NCI-H1092 (cell line): ENCODE measurements at places on chromosomes 11 and 22.
A peak's percentile ranks its signal among the peaks of the same experiment; 100 is the strongest.

DNA sequence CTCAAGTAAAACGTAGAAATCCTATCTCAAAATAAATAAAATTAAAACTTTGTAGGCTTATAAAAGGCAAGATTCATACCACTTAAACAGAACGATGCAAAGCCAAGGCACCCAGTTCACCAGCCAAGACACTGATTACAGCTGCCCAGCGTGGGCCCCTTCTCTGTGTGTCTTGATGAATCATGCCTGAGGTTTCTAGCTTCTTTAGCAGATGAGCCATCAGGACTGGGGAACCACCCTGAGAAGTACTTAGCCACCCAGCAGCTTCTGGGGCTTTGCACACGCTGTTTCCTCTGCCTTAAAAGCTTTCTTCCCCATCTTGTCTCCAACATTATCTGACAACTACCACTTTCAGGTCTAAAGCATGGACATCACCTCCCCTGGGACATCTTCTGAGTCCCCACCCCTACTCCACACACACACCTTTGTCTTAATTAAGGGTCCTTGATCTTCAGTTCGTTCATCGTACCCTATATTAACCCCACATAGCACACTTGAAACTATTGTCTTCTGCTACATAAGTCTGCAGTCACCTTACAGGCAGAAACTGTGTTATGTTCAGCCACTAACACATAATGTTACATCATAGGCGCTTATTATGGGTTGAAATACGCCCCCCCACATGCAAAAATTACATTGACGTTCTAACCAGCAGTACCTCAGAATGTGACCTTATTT is 8.7 kb upstream of the LAYN start:
- DNase-seq: no peak

GRCh38 chr11:116217006-116217405 is 555.8 kb downstream of the BUD13 start:
- DNase-seq: peak; percentile 55

DNA sequence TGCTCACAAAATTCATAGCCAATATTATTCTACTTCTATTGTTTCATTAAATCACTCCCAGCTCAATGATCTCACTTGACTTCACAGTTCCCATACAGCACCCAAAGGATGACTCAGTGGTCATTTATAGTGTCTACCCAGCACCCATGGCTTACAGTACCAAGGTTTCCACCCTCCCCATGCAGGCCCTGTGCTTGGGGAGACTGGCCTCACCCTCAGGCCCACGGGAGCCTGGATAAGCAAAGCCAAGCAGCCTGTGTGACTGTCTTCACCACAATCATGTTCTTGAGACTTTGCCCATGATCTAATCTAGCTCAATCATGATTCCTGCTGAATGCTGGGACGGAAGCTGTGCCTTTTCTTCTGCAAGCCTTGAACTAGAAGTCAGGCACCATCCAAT is 97.6 kb downstream of the SLC36A4 start:
- DNase-seq: no peak

- no peak for DNase-seq
Measured at GRCh38 chr11:20155683-20156279, 4.5 kb downstream of the DBX1 start.

GRCh38 chr11:102831489-102832440 is 11.6 kb downstream of the MMP3 start:
- DNase-seq: no peak

DNA sequence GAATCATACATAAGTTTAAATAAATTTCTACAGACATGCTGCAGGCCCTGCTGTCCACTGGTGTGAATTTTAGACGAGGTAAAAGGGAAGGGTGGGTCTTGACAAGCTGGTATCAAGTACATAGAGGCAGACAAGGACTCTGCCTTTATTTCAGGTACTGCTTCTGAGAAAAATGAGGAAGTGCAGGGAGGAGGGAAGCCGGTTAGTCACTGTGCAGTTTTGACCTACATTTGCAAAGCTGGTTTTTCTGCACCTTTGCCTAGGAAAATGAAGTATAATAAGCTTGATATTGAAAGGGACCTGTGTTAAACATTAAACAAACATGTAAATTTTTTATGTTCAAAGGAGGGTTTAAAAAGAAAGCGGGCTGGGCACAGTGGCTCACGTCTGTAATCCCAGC is 24.6 kb downstream of the TMEM45B start:
- no peak for DNase-seq

DNA sequence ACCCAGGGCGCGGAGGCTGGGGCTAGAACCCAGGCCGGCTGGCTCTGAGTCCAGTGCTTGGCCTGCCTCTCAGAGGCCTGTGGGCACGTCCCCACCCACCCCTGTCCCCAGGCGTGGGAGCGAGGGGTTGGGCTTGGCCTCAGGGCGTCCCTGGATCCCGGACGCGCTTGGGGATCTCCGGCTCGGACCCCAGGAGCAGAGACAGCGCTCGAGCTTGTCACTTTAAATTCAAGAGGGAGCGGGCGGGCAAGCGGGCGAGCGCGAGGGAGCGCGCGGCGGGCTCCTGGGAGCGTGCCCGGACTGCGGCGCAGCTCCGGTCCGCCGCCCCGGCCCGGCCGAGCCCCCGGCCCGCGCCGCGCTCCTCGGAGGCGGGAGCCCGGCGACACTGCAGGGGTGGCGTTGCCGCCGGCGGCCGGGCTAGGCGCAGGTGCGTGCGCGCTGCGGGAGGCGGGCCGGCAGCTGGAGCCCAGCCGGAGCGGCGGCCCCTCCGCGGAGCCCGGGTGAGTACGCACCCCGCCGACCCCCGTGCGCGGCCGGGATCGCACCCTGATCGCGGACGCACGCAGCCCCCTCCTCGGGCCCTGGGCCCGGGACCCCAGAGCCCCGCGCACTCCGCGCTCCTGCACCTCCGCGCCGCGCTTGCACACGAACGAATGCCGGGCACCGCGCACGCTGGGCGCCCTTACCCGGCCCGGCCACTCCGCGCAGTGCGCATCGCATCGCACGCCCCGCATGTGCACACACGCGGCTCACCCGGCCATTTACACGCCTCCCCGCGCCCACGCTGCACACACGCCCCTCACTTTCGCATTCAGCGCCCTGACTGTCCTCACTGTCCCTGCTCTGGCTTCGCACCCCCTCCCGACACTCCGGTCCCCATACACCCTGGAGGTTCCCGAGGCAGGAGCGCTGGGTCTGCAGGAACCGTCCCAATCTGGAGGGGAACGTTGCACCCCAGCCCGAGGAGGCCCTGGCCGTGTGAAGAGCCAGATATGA is at the start of gene SYT12:
SYT12 (plus strand) TSS at position 174 of the 996 bp plus-strand sequence. CDS start 7,011 bp downstream, outside the sequence.
- no peak for DNase-seq

GRCh38 chr11:122264121-122264520 is 148.1 kb upstream of the BLID start:
- DNase-seq: no peak

GRCh38 chr11:68146704-68147474 is 25.7 kb upstream of the CHKA start:
- DNase-seq: peak; percentile 90

GRCh38 chr22:45722006-45722405 is 50.4 kb downstream of the ATXN10 start:
- DNase-seq: no peak

DNA sequence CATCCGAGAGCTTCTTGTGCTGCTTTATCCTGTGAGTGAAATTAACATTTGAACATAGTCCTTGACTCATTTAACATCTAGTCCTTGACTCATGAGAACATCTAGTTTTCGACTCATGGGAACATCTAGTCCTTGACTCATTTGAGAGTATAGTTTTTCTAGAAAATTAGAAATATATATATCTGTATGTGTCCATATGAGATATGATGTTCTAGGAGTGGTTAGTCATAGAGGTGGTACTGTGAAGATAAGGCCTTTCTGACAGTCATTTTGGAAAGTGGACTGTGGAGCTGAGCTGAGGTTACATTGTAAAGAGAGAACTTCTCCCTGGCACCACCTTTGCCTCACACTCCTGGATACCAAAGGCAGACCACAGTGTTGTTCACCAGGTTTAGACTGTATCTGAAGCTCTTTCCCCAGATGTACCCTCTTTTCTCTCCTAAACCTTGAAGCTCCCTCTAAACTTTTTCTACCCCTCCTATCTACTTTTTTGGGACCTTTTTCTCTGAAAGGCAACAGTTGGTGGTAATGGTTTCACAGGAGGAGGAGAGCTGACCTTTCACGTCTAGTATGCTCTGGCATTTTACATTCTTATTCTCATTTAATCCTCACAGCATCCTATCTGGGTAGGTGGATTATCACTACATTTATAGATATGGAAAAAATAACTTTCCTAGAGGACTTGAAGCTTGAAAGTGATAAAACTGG is 67.2 kb downstream of the PPP2R1B start:
- DNase-seq: no peak

DNA sequence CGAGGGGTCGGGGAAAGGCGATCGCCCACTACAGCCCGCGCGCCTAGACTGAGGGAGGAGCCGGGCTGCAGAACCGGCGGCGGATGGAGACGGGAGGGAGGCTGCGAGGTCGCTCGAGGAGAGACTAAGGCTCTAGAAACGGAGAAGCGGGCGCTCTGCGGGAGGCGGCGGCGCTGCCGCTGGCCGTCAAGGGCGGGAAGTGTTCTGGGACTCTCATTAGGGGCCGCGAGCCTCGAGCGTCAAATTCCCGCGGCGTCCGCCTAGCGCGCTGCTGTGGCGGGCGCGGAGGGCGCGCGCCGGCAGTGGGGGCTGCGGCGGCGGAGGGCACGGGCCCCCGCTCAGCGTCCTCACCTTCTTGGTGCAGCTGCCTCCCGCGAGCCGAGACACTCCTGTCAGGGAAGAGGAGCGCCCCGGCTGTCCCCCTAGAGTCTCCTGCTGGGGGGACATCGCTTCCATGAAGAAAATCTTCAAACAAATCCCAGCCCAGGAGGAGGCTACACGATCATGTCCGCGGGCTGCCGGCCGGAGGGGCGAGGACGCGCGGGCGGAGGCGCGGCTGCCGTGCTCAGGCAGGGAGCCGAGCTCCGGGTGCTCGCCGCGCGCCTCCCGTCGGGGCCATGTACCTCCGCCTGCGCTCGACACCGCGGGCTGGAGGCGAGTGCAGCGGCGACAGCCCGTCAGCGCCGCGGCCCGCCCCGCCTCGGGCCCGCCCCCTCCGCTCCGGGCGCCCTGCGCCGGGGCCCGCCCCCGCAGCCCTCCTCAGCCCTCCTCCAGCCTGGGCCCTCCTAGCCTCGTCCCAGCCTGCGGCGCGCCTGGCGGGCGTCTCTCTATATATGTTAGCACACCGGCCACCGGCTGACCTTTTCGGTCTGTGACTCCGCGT is at the start of gene ARHGAP20:
ARHGAP20 (minus strand) TSS at position 662 of the 883 bp plus-strand sequence; CDS start at position 456, 206 bp downstream.
- peak; percentile 74 for DNase-seq

DNA sequence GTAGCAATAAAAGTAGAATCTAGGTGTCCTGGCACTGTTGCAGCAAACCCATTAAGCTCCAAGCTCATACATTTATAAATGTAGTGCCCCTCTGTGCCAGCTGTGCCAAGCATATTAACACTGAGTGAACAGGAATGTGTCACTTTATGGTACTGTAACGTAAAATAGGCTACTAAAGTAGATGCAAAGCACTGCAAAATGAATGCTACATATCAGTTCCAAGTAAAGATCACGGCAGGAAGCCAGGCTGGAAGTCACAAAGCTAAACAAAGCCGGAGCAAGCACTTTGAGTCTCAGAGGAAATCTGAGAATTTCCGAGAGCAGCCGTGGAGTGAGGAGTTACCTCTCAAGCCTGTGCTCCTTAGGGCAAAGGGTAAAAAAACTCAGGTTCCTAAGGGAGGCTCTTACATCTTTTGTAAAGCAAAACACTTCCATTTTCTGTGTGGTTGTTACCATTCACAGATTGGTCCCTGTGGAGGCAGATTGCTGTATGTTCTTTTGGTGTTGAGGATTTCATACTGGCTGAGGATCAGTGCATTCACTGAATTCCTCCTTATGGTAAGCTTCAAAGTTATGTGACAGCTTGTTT is 85.7 kb downstream of the WNT11 start:
- DNase-seq: no peak

- no peak for DNase-seq
Measured at GRCh38 chr11:116837231-116838091, at the start of gene APOA1. APOA1 (minus strand) TSS chr11:116837622; CDS start chr11:116837387, 235 bp downstream.

GRCh38 chr11:79227308-79227707 is 213.5 kb downstream of the TENM4 start:
- no peak for DNase-seq

- DNase-seq: no peak
Measured at GRCh38 chr11:9037963-9038362, 34.2 kb upstream of the NRIP3 start.

DNA sequence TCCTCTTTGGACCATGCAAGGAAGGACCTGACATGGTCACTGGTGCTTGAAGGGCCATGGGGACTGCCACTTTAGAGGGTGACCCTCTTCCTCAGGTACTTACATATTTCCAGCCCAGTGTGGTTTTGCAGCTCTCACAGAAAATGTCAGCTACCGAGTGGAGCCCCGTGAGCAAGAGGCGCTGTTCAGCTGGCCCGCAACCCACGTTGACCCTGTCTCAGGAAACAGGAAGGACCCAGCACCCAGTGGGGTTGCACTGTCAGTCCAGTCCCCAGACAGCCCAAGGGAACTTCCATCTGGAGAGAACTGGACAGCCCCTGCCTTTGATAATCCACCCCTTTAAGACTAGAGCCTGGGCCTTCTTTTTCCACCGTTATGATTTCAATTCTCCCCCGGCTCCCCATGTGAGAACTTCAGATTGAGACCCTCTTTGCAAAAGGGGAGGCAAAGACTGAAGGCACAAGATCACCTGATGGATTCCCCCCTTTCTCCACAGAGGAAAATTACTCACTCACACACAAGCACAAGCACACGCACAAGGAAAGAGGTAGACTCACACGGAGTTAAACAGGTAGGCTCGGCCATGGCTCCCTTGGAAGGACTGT is 3.4 kb downstream of the YPEL4 start:
- no peak for DNase-seq
